Suppressor macrophage (primary cell): ENCODE measurements at places on chromosomes 2 and 18.

- no peak for DNase-seq
Measured at GRCh38 chr2:241081190-241081642, 20.9 kb downstream of the MTERF4 start.

DNA sequence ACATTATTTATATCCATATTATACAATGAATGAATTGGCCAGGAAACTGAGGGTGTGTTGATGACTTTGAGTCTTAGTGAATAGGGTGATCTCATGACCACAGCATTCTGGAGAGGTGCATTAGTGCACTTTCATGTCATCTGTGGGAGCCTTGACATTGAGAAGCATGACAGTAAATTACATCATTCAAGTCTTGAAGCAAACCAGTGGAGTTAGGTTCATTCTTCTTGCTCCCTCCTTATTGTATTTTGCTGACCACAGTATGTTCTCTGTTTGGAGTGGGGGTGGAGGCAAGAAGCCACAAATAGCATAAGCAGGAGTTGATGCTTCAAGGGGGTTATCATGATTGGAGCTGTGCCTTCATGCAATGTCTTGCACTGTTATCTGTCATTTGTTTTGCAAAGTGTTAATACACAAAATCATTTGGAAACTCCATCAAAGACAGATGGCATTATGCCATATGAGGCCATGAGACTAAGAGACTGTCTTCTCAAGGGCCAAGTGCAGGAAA lies 680.2 kb downstream of the NYAP2 start:
- peak; percentile 56 for DNase-seq

DNA sequence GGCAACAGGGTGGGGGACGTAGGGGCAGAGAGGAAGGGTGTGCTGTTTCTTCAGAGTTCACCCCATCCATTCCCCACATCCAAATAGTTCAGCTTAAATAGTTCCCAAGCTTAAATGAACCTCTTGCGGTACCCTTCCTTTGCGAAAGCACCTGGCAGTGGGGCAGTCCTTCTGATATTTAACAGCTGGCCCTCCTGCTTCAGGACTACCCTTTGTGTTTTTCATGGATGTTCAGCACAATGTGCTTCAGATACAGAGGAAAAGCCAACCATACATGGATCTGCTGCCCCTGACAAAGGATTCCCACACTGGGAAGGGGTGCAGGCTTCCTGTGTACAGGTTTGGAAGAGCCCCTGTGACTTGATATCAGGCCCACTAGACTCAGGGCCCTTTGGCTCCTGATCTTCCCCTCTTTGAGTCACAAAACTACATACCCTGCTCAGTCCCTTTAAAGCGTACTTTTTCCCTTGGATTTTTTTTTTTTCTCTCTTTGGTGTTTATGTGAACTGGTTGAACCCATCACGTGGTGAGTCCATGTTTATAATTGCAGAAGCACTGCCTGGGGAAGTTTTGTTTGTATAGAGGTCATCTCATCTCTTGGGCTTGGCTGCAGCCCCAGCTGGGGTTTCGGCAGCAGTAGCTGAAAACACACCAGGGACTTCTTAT lies 45.3 kb upstream of the IGFBP5 start:
- no peak for DNase-seq

GRCh38 chr18:44584900-44585299 lies 95.8 kb upstream of the SETBP1 start:
- DNase-seq = no peak

DNA sequence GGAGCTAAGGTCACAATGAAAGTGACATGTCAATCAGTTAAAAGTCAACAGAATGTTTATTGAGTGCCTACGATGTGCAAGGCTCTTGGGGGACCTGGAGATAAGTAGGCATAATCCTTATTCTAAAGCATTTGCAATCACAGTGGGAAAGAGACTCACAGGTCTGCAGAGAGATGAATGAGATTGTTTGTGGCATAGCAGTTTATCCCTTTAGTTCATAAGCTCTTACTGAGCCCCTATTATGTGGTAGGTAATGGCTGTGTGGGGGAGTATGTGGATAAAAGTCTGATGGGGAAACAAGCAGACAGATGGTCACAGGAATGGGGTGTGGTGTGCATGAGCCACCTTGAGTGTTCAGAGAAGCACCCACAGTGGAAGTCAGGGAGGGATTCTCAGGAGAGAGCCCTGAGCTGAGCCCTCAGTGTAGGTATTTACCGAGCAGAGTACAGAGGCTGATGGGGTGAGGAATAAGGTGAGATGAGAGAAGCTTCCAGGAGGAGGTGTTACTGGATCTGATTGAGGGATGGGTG lies 48.1 kb downstream of the EMILIN2 start:
- no peak for DNase-seq

DNA sequence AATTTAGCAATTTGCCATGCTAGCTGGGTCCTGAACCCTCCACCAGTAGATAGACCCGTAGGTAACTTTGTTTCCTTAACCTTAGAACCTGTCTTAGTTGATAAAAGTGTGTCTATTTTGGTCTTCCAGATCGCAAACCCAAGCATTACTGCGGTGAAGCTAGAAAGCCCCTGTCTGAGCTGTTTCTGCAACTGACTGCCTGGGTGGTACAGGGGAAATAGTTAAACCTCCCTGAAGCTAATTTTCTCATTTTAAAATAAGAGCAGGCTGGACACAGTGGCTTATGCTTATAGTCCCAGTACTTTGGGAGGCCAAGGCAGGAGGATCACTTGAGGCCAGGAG lies 101.7 kb upstream of the MSH2 start:
- no peak for DNase-seq

DNA sequence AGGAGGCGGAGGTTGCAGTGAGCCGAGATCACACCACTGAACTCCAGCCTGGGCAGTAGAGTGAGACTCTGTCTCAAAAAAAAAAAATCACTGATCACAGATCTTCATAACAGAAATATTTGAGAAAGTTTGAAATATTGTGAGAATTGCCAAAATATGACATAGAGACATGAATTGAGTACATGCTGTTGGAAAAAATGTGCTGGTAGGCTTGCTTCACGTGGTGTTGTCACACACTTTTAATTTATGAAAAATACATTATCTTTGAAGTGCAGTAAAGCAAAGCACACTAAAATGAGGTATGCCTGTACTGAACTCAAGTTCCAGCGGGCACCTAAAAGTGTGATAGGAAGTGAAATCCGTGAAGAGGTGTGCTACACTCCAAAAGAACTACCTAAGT lies 152.6 kb downstream of the TMEFF2 start:
- no peak for DNase-seq

DNA sequence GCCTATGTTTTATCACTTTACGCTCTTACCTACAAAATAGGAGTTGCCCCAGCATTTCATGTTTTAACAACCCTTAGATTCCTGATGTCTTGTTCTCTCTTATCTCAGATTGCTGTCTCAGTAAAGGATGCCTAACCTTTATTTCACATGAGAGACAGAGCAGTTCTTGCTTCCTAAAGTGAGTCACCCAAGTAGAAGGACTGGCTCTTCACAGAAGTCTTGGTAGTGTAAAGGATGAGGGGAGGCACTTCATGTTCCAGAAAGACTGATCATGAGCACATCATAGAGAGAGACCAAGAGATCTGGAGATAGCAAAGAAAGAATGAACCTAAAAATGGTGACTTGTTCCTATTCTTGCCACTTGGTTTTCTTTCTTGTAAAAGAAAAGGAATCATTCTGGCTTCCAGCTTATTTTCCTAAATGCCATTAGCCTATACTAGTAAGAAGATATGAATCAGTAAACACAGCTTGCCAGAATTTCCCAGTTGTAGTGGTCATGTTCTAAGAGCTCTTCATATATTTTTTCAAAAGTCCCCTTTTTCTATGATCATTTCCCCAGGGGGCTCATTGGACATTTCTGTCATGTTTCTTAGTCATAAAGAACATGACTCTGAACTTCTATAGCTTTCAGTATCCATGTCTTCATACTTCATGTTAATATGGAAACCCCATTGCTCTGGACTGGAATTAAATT lies 54.9 kb downstream of the MAPRE2 start:
- no peak for DNase-seq

GRCh38 chr2:30710461-30710860 lies 96.8 kb downstream of the CAPN13 start:
- DNase-seq = no peak

DNA sequence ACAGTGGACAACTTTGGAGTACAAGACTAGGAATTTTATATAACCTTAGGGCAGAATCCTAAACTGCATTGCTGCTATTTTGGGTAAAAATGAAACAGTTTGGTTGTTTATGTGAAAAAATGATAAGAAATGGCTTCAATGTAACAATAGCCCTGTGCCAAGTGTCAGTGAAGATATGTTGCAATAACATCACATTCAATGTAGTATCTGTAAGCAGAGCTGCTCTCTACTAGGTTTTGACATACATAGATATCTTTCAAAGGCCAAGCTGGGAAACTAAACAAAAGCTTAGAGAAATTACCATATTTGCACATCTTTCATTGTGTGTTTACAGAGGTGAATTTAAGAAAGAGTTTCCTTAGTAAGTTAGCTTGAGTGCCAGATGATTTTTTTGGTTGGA lies 135.0 kb upstream of the DOK6 start:
- no peak for DNase-seq

DNA sequence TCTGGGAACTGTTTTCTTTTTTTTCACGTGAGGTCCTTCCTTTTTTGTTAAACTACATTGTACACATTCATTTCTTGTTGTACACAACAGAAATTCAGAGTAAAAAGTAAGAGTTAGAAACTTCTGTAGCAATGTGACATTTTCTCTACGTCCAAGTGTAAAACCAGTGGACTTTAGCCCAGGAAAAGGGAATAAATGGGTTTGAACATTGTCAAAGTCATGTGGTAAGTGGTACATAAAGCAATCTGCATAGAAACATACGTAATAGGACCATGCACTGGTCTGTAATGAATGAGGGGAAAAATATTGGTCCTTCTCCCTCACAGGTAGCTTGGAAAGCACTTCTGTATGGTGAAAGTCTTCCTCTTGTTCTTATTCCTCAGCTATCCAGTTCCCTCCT lies 421.4 kb downstream of the SETBP1 start:
- DNase-seq = no peak

DNA sequence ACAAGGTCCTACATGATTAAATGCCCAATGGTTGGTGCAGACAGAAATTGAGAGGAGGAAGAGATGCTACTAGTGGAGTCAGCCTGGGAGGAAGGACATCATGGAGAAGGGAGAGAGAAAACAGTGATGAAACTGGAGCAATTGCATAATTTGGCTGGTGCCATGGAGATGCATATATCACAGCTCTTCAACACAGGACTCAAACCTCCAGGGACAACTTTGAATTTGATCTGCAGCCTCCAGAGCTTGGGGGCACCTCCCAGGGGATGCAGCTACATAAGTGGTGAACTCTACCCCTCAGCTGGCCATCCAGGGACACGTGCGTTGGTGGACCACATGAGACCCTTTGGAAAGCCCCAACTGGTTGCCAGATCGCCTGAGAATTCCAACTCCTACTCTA lies 80.4 kb downstream of the CTAGE1 start:
- peak; percentile 9 for DNase-seq

GRCh38 chr18:58196881-58197872 lies 153.2 kb downstream of the NEDD4L start:
- DNase-seq = no peak
